ENCODE measurements at places on chromosomes 12 and 14.

GRCh38 chr12:54259194-54260011, 20.5 kb downstream of the CBX5 start:
- peak; percentile 43 for DNase-seq

DNA sequence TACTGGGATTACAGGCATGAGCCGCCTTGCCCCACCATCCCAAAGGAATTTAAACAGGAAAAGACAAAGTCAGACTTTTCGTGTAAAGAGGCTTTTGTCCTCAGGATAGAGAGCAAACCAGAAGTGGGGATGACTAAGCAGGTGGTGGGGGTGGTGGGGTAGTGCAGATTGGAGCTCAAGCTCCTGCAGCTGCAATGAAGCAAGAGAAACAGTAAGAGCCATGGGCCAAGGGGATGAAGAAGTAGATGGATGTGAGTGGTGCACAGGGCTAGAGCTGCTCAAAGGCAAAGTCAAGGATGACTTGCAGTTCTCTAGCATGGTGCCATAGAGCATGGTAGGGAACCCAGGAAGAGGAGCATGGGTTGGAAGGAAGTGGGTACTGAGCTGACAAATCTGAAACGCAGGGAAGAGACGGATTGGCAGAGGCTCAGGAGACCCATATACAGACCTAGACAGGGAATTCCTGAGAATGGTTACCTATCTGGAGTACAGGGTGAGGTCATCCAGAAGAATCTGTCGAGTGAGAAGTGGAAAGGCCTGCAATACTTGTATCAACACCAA, 11.4 kb upstream of the RNF34 start:
- DNase-seq = no peak

DNA sequence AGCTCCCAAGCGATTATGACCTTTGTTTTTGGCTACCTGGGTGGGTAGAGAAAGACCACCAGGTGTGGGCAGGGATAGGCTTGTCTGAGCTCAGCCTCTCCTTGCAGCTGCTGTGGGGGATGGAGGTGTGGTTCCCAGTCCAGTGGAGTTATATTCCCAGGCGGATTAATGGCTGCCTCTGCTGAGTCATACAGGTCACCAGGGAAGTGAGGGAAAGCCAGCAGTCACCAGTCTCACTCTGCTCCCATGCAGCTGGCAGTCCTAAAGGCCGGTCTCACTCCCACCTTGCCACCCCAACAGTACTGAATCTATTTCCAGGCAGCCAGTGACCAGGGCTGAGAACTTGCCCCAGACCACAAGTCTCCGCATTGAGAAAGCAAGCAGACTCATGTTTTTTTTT, 399.2 kb downstream of the VRK1 start:
- no peak for DNase-seq

GRCh38 chr14:43135877-43136411, 1371.1 kb downstream of the FSCB start:
- DNase-seq = no peak

- DNase-seq = no peak
Observed at GRCh38 chr14:76396714-76397187, 20.8 kb downstream of the ESRRB start.

DNA sequence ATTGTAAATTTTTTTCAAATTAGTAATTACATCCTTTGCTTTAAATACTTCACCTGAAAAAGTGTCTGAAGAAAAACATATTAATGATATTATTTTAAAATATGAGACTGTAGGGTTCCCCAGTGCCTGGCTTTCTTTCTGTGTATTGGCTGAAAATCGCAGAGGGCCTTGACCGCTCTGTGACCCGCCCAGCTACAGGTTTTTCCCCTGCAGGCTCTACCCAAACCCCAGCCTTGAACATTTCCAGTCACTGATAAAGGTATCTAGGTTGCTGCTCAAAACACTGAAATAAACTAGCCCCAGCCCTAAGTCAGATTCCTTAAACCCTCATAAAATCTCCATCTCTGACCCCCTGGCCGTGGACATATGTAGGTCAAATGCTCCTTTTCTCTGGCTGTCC, 11.9 kb downstream of the KLRG1 start:
- no peak for DNase-seq

DNA sequence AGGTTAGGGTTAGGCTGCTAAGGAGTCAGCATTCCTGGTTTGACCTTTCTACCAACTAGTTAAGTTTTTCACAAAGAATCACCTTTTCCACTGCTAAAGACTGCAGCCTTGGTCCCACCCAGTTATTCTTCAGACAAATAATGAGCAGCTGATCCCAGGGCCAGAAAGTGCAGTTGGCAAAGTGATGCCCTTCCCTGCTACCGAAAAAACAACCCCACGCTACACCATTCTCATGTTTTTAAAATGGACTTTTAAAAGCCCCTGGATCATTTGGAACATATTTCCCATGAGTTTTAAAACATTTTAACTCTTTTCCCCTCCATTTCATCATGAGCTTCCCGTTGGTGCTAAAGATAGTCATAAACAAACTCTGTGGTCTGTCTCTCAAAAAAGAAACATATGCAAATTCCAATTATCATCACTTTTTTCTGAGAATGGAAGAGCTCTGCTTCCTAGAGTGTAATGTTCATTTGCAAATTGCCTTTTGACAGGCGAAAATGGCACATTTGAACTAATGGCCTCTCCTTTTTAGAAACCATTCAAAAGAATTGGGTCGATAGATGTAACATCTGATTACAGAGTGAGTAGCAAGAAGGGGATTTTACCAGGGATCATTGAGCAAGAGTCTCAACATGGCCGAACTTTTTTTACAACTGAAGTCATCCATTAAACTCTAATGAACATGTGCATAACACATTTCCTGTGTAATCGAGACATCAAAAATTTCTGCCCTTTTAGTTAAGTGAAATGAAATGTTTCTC, 129.3 kb upstream of the RAP1B start:
- peak; percentile 14 for DNase-seq

DNA sequence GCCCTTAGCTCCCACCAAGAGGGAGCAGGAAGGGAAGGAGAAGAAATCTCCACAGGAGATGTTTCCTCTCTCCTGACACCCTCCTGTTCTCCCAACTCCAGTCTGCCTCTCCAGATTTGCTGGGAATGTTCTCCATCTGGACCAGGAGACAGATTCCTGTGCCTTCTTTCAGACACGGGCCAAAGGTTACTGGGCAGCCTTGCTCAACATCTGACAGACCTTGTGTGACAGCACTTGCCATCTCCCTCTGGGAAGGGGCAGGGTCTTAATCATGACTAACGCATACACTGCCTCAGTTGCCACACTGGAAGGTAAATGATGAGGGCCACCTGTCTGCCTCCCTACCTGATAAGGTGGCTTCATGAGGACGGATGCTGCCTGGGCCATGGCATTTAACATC, 2.5 kb upstream of the TTC7B start:
- DNase-seq = no peak

DNA sequence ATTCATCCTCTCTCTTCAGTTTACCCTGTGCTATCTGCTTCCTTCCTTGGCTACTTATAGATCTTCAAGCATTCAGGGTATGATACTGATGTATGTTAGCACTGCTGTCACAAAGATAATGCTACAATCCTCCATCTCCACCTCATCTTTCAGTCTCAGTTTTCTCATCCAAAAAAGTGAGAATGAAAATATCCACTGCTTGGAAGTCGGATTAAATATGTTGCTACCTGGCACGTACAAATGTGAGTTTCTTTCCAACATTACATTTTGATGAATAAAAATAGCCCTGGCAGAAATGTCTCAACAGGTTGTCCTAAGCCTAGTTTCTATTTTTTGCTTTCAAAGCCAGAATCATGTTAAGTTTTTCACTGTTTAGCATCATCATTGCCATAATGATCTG, 149.9 kb downstream of the PTPN11 start:
- DNase-seq = no peak

GRCh38 chr12:62523619-62524018, 57.0 kb downstream of the MON2 start:
- DNase-seq = no peak

GRCh38 chr12:108653082-108653516, 19.4 kb upstream of the SELPLG start:
- DNase-seq = no peak

GRCh38 chr12:82955043-82955442, 268.3 kb downstream of the TMTC2 start:
- no peak for DNase-seq

DNA sequence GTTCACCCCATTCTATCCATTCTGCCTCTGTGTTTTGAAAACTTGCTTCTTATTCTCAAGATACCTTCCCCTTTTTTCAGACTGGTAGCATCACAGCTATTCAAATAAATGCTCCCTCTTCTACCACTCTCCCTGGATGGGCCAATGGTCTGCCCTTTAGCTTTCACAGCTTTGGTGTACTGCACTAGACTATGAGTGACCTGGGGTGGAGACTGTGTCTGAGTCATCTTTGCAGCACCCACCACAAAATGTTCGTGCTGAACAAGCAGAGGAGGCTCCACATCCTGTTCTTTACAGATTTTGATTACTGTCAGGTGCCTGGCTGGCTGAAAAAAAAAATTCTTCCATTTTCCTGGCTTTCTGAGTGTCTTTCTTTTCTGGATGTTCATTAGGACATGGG, 1104.1 kb upstream of the TMEM132C start:
- DNase-seq = peak; percentile 70

GRCh38 chr12:112121780-112122565, 3.4 kb upstream of the TRAFD1 start:
- no peak for DNase-seq
